Right ventricle myocardium superior (tissue), 1 donor: ENCODE measurements at places on chromosomes 2 and 18.

GRCh38 chr2:69310111-69311023 lies 76.7 kb downstream of the GFPT1 start:
- peak; percentile 46 for DNase-seq

GRCh38 chr18:56391931-56392590 lies 246.3 kb downstream of the TXNL1 start:
- DNase-seq, result no peak

GRCh38 chr2:2899826-2900225 lies 477.8 kb downstream of the EIPR1 start:
- no peak for DNase-seq

GRCh38 chr2:128325611-128326181 lies 7.0 kb upstream of the HS6ST1 start:
- no peak for DNase-seq

GRCh38 chr2:196077821-196078220 lies 9.2 kb upstream of the DNAH7 start:
- no peak for DNase-seq

DNA sequence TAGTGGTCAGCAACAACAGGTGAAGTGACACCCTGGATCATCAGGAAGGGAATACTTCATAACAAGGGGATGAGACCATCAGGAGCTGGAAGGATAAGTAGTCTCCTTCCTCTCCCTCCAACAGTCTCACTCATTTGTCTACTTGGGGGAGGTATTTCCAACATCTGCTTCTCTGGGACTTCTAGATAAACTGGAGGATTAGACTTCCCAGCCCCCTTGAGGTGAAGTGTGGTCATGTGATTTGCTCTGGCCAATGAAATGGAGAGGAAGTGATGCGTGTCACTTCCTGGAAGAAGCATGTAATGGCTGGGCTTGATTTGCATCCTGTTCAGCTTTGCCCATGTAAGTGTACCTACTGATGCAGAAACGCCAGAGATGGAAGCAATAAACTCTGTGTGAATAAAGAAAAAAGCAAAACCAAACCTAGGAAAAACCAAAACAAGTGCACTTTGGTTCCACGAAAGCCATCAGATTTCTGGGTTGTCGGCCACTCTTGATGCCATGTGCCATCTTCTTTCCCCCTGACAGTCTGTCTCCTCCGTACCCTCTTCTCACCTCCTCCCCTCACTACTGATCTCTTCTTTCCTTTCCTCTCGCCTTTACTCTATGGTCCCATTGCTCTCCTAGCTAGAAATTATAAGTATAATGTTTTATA lies 76.1 kb upstream of the DNMT3A start:
- DNase-seq, result no peak

DNA sequence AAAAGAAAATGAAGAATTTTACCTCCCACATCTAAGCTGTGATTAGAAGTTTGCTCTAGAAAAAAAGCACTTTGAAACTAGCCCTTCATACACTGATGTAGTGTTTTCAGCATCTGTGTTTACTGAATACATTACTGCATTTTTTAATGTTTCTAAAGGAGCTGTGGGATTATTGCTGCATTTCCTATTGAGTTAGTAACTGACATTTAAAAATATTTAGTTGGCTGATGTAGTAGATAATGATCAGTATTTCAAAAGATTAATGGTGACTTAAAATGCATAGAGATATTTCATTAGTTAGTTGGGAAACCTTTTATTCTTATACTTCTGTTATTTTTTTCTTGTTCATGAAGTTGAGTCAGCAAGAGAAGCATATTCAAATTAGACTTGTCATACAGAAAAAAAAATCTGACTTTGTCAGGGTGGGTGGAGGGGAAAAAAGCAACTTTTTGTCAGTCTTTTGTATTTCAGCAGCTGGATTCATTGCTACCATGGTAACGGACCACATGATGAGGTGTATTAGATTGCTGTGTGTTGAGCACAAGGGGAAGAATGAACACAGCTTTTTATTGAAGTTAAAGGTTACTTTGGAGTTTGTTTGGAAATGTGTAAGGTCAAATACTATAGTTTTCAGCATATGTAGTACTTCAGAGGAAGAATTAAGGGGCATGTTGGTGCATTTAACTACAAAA lies at the start of gene DTNA:
DTNA (plus strand) TSS at position 549 of the 692 bp plus-strand sequence. CDS start 45,679 bp downstream, outside the sequence.
- DNase-seq, result no peak

DNA sequence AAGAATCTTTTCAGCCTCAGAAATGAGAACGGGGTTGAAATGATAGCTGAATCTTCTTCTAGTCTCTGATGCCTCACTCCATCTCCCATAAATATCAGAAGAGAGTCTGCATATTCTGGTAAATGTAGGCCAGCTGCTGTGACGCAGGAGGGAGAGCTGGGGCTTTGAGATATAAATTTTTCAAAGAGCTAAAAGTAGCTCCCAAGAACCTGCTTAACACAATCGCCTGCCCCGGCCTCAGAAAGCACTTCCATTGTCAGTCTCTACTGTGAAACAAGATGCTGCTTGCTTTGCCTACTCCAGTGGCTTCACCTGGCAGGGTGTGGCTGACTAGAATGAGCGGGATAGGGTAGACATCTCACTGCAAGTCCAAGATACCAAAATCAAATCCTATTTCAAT lies 105.0 kb upstream of the CCDC150 start:
- no peak for DNase-seq

DNA sequence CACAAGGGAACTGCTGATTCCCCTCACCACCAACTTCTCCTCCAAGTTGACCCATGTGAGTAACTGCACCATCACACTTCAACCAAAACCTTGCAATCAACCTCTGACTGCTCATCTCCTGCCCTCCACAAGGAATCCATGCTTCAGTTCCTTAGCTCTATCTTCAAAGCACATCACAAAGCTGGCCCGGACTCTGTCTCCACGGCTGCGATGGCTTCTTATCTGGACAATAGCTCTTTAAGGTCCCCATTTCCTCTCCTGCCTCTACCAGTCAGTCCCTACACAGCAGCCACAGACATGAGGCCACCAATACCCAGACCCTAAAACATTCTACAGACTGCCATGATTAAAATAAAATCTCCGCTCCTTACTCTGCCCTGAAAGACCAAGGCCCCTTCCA lies 25.7 kb downstream of the MBOAT2 start:
- no peak for DNase-seq

DNA sequence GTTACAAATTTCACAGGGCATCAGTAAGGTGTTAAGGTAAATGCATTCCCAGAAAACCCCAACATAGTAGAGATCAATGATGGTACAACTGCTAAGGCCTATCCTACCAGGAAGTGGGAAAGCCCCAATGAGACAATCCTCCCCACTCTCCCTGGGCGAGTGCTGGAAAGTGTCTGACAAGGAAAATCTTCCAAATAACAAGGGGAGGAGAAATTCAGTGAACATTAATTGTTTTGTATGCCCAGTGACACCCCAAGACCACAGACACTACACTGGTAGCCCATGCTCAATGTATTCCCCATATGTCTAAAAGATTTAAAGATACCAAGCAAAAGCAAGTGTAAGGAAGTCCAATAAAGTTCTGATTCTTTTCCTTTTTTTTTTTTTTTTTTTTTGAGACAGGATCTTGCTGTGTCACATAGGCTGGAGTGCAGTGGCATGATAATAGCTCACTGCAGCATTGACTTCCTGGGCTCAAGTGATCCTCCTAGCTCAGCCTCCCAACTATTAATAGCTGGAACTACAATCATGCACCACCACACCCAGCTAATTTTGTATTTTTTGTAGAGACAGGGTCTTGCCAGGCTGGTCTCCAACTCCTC lies 24.7 kb downstream of the B4GALT6 start:
- DNase-seq, result no peak

GRCh38 chr2:28413899-28414295 lies 21.2 kb downstream of the FOSL2 start:
- DNase-seq, result no peak

DNA sequence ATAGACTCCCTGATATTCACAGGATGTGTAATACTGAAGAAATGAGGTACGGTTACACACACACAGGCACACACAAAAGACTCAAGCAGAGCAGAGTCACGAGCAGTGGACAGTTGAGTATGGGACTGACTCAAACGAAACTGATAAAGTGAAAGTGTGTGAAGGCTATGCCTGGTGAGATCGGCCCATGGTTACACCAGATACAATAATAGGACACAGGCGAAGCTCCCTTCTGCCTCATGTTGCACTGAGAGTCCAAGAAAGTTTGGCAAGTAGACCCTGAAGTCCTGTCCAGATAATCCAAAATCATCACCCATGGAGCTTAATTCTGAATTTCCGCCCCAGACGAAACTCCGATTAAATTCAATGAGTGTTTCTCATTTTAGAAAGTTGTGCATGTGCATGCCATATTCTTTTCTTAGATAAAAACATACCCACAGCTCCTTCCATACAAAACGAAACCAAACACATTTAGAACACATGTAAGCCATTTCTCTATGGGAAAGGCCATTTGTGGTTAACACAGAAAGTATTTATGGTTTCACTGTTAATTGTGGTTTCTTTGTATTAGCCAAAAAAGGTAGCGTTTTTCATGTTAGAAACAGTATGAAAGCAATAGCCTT lies 567.6 kb downstream of the PLCL1 start:
- no peak for DNase-seq

DNA sequence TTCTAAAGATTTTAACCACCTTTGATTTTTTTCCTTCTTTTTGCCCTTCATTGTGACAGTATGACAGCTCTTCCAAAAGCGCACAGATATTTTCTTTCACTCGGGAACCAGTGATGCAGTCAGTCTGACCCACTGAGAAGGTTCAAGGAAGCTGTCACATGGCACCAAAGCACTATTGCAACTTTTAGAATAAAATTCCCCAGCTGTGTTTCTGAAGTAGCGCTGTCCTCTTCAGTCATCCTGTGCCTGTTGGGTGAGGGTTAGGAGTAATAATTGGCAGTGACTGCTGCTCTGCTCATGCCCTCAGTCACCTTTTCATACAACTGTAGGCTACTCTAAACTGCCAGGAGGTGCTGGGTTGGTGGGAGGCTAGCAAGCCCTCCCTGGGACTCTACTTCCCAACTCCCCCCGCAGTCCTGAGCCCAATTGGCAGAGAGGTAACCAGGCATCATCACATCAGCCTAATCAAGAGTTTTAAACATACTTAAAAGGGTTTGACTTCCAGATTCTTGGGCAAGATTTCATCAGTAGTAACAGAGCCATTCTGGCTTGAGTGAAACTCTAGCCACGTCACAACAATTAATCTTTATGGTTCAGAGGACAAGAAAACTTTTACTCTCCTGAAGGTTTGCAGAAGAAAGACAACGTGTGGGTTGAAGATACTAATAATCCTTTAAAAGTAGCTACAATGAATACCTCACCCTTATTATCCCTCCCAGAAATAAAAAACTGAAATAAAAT lies 473.3 kb downstream of the FBXO15 start:
- DNase-seq, result no peak

DNA sequence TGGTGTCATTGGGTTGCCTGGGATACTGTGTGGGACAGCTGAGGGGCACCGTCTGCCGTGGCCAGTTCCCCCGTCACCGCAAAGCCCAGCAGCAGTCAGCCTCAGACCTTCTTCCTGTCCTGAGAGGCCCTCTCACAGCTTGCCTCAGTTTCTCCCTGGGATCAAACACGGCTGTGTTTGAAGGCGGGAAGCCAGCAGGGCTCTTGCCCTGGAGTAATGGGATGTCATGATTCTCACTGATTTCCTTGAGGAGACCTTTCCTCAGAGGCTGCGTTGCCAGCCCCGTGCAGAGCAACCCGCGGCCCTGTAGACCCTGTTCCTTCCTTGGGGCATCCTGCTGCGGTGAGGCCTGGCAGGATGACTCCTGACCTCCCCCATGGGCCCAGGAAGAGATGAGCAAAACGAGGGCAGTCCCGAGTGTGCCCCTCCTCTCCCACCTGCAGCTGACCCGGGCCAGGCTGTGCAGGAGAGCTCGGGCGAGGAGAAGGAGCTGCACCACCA lies 13.9 kb upstream of the NFATC1 start:
- no peak for DNase-seq

DNA sequence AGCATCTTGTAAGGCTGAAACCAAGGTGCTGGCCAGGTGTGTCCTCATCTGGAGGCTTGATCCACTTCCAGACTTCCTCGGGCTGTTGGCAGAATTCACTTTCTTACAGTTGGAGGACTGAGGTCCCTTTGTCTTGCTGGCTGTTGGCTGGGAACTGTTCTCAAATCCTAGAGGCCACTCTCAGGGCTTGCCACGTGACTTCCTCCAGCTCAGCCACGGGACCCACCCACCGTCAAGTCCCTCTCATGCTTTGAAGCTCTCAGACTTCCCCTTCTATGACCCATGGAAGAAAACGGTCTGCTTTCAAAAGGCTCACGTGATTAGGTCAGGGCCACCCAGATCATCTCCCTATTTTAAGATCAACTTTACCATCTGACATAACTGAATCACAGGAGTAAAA lies 77.1 kb downstream of the SMAD4 start:
- no peak for DNase-seq

GRCh38 chr18:22170421-22171257 lies 1.2 kb downstream of the GATA6 start:
- peak; percentile 80 for DNase-seq

- peak; percentile 75 for DNase-seq
Observed at GRCh38 chr2:62304429-62305417, 108.8 kb downstream of the B3GNT2 start.

DNA sequence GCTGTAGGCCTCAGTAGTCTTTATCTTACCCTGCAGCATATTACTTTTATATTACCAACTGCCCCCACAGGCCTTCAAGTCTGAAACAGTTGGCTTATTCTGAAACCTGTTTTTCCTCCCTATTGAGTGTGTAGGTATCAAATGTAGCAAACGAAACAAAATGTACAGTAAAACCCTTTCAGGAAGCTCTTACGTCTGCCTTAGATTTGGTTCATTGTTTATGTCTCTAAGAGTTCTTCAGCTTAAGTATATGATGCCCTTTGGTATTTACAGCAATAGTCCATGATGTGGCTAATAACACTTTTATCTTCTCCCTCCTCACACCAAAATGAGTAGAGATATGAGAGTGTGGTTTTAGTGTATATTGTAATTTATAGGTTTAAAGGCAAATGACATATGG lies 108.8 kb downstream of the DOCK10 start:
- DNase-seq, result no peak

DNA sequence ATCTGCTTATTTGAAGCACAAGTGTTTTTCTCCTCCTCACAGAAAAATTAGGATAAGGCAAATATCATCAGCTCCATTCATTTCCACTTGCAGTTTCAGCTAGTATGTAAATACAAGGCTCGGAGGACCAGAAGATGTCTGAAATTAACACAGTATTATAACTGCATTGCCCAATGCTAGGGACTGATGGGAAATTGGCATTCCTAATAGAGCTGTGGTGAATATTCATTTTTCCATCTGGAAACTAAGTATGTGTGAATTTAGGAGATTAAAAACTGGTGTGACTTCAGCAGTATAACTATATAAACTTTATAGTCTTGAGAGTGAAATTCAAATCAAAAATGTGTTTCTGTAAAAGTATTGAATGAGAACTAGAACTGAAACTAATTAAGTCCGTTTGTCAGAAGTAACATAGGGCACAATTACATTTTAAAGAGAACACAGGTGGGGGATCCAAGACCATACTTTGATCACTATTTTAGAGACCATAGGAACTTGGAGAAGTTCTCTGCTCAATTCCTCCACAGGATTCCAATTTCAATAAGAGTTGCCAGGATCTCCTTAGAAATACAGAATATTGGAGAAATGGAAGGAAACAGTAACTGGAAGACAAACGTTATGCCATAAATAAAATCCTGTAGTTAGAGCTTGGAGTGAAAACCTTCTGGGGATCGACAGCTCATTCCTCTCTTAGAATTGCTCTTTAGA lies 12.1 kb upstream of the ITGA6 start:
- no peak for DNase-seq
